ENCODE measurements at places on chromosomes 16 and 17.
A peak's percentile ranks its signal among the peaks of the same experiment; 100 is the strongest.

GRCh38 chr16:58464047-58464915 is 35.7 kb upstream of the NDRG4 start:
- DNase-seq = no peak

DNA sequence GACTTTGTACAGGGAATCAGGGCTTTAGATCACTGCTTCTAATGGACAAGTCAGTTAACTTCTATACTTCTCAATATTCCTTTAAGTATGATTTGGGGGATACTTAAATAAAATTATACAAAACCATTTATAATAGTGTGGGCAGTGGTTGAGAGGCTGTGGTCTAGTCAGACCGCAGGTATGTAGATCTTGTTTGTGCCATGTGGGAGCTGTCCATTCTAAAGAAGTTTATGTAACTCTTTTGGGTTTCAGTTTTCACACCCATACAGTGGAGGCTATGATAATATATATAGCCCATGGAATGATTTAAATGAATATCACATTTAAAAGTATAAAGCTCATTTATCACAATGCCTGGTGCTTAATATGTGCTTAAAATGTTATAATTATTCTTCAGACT is 654.3 kb upstream of the KIF2B start:
- no peak for DNase-seq

GRCh38 chr17:29176558-29177351 is 3.4 kb downstream of the MYO18A start:
- peak; percentile 56 for DNase-seq

GRCh38 chr16:83187405-83187804 is 560.6 kb downstream of the CDH13 start:
- DNase-seq = no peak

GRCh38 chr16:86508028-86508946 is 2.0 kb upstream of the FOXF1 start:
- DNase-seq = no peak
